ENCODE measurements at places on chromosomes 7 and 10. TPM values are rescaled to one million over a fixed set of nuclear protein-coding genes. Genes with fewer than 3 reads are reported as not detected.

DNA sequence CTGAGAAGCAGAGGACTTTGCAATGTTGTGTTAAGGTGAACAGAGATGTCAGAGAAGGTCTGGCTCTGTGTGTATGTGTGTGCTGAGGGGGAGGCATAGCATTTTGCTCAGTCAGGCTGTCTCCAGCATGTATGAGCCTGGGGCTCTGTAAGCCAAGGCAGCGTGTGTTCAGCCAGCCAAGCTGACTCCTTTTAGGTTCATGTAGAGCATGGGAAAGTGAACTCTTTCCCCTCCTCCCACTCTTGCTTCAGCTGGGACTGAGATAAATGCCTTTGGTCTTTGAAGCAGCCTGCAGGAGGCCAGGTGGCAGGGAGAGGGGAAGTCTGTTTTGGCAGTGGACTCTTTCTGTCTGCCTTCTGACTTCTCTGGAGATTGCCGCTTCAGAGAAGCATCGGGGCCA, 3.8 kb downstream of the SFXN2 start:
- DNase-seq: no peak

- DNase-seq: no peak
Measured at GRCh38 chr7:74362266-74362665, 73.1 kb downstream of the CLIP2 start.

DNA sequence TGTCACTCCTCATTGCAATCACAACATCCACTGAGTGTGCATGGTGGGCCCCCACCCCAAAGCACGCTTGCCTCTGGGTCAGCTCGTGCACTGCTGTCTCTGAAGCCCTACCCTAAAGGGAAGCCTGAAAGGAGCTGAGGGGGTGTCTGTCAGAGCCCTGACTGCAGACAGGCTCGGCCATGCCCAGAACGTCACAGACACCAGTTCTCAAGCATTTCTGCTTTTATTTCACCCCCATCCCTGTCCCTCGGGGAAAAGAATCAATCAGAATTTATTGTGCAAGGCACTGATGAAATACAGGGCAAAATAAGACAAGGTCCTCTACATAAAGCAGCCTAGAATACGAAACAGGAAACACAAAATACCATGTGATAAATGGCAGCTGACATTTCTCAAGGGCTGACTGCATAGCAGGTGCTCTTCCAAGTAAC, 231.8 kb downstream of the WDR37 start:
- no peak for DNase-seq

DNA sequence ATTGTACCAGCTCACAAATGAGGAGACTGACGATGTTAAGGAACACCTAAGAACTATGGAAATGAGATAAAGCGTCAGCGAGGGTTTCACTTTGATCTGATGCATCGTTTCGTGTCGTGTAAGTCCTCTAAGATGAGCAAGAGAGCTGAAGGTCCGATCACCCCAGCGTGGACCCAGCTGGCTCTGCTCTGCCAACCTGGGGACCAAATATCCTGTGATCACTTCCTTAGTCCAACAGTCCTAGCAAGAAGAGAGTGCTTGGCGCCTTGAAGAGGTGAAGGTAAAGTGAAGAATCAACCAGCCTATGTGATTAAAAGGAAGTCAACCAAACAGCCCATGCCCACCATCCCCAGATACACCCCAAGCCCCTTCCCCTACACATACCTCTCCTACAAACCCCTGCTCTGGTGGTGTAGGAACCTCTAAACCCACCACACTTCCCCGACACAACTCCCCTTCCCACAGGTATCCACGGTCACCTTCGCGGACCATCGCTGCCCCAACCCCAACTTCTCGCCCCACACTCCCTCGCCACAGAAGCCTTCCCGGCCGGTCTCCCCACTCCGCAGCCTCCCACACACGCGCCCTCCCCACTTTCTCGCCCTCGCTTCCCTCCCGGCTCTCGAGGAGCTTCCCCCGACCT, 722 bp downstream of the UPF2 start:
- no peak for DNase-seq

GRCh38 chr10:97849103-97849686, 448 bp upstream of the GOLGA7B start:
- no peak for DNase-seq

DNA sequence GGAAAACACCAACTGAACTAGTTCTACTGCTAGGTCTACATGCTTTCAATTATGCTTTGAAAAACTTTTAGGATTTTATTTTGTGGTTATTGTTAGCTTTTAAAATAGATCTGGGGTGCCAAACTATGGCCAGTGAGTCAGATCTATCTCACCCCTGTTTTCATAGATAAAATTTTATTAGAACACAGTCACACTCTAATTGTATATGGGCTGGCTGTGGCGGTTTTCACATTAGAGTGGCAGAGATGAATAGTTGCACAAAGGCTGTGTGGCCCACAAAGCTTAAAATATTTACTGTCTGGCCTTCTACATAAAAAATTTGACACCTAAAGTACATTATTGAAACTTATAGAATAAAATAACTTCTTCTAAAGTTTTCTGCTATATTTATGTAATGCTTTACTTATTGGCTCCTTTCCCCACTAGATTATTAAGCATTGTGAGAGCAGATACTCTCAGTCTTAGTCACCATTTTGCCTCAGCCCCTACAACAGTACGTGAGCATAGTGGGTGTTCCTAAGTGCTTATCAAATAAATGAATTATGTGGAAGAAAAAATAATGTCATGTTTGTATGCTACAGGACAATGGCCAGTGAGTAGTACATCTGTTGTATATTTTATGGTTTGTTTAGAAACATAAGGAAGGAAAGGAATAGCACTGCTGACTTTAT, 5.4 kb upstream of the SUV39H2 start:
- DNase-seq: no peak

DLD gene
- total RNA-seq: 80.0 TPM

ERVW-1 gene
- not detected for total RNA-seq

- no peak for DNase-seq
Measured at GRCh38 chr10:99393683-99394082, 36.7 kb downstream of the GOT1 start.

DNA sequence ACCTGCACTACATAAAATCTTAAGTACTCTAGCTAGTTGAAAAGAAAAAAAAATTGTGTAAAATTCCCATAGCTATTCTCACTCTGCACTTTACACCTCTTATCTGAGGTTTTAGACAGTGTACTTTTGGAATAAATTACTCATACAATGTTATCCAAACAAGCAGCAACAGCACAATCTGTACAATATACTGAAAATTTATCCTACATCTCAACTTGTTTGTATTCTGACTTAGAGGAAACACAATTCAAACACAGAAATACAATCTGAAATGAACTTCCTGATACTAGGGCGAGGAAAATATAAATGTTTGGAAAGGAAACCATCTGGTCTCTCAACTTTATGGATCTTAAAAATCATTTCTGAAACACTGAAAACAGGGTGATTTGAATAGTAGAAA, 381.7 kb downstream of the THSD7A start:
- DNase-seq: no peak

- no peak for DNase-seq
Measured at GRCh38 chr7:77802557-77803405, 4.2 kb downstream of the PHTF2 start.

DNA sequence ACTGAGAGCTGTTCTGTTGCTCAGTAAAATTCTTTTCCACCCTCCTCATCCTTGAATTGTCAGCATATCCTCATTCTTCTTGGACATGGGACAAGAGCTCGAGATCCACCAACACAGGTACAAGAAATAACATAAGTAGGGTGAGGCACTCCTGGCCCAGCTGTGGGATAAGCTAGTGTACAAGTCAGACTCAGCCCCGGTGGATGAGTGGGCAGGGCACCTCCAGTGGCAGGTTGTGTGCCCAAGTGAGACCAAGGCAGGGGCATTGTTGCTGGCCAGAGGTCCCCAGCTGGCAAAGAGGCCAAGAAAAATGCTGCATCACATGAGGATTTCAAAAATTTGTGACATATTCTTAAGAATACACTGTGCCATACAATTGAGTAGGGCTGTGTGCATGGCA, 402.0 kb upstream of the ZWINT start:
- no peak for DNase-seq

GRCh38 chr7:110421490-110422241, 669.3 kb upstream of the LRRN3 start:
- DNase-seq: no peak

GRCh38 chr7:45055016-45055415, 33.8 kb downstream of the NACAD start:
- DNase-seq: no peak

ZFAND4 gene
- total RNA-seq: 27.9 TPM

GRCh38 chr10:84401854-84402611, 73.6 kb downstream of the CCSER2 start:
- DNase-seq: no peak

GRCh38 chr10:109895095-109895818, 28.1 kb downstream of the XPNPEP1 start:
- DNase-seq: no peak

- DNase-seq: no peak
Measured at GRCh38 chr7:15214976-15215375, 312.4 kb upstream of the DGKB start.

GRCh38 chr7:107982918-107983389, 20.0 kb downstream of the LAMB1 start:
- DNase-seq: no peak

- no peak for DNase-seq
Measured at GRCh38 chr10:96260014-96260413, 11.4 kb downstream of the BLNK start.

- DNase-seq: no peak
Measured at GRCh38 chr7:142228537-142229104, 29.2 kb downstream of the PRSS58 start.

- DNase-seq: no peak
Measured at GRCh38 chr7:33661430-33662160, 243.7 kb upstream of the BMPER start.

GRCh38 chr7:96084881-96085553, 236.9 kb downstream of the SLC25A13 start:
- no peak for DNase-seq

TRIL gene
- 9.3 TPM for total RNA-seq

- DNase-seq: no peak
Measured at GRCh38 chr10:60963441-60964256, 19.7 kb upstream of the RHOBTB1 start.

- DNase-seq: no peak
Measured at GRCh38 chr7:135978624-135979023, 1.5 kb upstream of the MTPN start.

GRCh38 chr10:103193107-103193819, at the start of gene NT5C2:
Gene NT5C2 (minus strand): TSS chr10:103193272. CDS start chr10:103174958, 18,314 bp downstream.
- DNase-seq: peak; percentile 60

DNA sequence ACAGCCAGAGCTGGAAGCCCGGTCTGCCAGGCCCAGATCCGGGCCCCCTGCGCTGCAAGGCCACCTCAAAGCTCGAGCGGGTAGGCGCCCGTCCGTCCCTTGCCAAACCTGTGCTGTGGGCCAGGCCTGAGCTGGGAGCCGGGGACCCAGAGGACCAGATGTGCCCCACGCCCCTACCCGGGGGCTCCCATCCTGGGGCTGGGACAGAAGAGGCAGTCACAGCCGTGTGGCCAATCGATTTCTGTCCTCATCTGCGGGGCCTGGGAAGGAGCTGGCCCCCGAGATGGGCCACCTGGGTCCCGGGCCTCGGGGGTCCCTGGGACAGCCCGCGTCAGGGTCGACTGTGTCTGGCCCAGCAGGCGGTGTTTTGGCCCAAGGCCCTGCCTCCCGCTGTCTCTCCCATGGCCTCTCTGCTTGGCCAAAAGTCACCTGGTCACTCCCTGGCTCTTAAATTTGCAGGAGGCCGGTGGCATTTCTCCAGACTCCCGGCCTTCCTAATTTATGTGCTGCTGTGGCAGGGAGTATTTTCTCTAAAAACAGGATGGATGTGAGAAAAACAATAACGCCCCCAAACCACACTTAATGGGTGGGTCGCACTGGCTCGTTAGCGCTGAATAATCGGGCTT, 63.8 kb downstream of the UNCX start:
- DNase-seq: no peak

SP8 gene
- total RNA-seq: 1.1 TPM

DNA sequence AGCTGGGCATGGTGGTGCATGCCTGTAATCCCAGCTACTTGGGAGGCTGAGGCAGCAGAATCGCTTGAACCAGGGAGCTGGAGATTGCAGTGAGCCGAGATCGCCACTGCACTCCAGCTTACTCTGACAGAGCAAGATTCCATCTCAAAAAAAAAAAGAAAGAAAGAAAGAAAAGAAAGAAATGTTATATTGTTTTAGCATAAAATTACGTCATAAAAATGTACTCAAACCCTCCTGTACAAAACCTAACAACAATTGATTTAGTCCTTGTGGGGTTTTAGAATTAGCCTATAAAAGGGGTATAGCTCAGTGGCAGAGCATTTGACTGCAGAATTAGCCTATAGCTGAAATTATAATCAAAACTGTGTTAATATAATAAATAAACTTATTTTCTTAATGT, 27.9 kb downstream of the PIK3AP1 start:
- DNase-seq: no peak

GRCh38 chr7:115019882-115020605, 98.2 kb downstream of the MDFIC start:
- DNase-seq: no peak

DNA sequence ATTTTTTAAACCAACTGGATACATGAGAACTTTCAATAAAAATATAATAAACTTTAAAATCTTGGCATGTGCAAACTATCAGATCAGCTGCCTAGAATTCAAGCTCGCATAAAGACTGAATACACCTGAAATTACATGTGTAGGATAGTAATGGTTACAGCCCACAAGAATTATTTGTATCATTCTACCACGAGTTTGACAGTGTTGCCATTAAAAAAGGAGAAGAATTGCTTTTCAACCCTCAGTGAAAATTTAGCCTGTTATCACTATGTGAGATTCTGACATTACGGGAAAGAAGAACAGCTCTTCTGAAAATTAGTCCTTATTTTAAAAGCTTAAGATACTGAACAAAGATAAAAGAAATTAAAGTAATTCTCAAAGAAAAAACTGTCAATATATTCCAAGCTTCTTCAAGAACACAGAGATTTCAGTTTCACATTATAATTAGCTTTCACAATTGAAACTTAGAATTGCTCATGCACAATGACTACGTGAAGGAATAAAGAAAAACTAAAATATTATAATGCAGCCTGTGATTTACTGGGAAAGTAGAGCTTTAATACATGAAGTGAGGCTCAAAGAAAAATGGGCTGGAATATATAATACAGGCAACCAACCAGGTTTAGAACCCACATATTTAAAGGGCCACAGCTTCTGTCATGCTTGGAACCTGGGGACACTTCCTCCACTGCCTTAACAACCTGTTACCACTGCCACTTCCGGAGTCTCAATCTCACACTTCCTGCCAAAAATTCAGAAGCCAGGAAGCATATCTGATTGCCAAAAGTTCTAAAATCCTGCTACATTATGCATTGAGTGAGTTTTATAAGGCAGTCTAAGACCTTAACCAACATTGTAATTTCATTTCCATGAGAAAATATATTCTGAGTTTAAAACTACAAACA, 23.2 kb downstream of the TPK1 start:
- no peak for DNase-seq

GRCh38 chr7:85290269-85290668, 103.4 kb upstream of the SEMA3D start:
- DNase-seq: no peak

CACNA2D1 gene
- total RNA-seq: 25.1 TPM

DNA sequence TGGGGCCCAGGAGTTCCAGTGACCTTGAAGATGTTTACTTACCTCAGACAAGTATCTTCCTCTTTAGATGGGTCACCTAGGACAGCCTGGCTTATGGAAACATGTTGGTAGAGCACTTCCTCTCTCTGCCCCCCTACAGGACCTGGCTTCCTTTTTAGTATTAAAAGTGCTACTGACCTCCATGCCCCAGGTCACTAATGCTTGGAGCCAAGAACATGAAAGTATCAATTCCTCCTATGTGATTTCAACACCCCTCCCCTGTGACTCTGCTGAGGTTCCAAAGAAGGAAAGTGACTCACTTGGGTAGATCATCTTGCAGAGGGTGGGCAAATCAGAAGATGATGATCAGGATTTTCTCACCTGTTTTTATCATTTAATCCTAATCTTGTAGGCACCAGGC, 125.3 kb upstream of the CCDC6 start:
- DNase-seq: no peak
